SIG-M5 (cell line): ENCODE measurements at places on chromosomes 7 and 10.

DNA sequence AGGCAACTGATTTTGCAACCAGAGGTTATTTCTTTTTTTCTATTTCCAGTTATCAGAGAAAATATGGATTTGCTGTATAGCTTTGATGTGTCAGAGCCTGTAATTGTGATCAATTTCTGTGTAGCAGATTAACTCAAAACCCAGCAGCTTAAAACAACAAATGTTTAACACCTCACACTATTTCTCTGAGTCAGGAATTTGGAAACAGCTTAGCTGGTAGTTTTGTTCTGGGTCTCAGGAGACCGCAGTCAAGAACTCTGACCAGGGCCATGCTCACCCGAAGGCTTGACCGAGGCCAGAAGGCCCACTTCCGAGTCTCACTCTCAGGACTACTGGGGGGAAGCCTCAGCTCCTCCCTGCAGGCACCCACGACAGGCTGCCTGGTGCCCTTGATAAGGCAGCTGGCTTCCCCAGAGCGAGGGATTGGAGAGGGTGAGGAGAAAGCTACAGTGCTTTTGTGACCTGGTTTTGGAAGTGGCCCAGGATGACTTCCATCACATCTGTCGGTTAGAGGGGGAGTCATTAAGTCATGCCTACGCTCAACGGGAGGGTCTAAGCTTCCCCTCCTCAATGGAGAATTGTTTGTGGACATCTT is 105.7 kb upstream of the SHH start:
- no peak for DNase-seq

DNA sequence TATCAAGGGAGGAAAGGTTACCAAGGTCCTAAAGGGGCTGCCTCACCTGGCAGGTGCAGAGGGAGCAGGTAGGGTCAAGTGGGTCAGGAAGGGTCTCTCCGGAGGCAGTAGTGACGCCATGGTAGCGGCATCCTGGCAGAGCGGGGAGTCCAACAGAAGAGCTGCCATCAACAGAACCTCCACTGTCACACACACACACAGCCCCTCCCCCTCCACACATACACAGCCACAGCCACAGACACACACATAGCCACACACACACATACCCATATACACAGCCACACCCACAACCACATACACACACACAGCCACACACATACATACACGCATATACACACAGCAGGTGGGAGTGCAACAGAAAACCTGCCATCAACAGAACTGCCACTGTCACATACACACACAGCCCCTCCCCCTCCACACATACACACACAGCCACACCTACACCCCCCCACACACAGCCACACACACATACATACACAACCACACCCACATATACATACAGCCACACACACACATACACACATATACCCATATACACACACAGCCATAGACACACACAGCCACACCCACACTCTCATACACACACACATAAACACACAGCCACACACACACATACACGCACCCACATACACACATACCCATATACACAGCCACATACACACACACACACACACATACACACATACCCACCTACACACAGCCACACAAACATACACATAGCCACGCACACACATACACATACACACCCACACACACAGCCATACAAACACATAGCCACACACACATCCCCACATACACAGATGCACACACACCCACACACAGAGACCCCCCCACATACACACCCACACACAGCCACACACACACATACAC is 23.1 kb downstream of the KCP start:
- DNase-seq: no peak

GRCh38 chr10:22339761-22340328 is 5.5 kb upstream of the SPAG6 start:
- no peak for DNase-seq

GRCh38 chr7:27897001-27897400 is 157.0 kb downstream of the TAX1BP1 start:
- DNase-seq: no peak

DNA sequence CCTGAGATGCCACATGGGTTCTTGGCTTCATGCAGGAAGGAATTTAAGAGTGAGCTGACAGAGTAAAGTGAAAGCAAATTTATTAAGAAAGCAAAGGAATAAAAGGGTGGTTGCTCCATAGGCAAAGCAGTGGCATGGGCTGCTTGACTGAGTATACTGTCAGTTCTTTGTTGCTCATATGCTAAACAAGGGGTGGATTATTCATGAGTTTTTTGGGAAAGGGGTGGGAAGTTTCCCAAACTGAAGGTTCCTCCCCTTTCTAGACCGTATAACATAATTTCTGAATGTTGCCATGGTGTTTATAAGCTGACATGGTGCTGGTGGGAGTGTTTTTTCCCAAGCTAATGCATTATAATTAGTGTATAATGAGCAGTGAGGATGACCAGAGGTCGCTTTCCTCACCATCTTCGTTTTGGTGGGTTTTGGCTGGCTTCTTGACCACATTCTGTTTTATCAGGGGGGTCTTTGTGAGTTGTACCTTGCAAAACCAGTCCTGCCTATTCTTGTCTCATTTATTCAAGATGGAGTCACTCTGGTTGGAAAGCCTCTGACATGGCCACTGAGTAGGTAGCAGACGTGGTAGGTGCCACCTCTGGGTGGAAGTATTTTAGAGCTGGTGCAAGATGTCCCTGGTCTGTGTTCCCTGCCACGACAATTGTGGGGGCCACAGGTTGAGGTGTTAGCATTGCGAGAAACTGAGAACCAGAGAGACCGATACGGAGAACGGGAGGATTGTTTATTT is 107.5 kb upstream of the SDK1 start:
- no peak for DNase-seq

- no peak for DNase-seq
These were observed 286.2 kb upstream of the VWC2 start for GRCh38 chr7:49486974-49487829.

- no peak for DNase-seq
These were observed 19.7 kb downstream of the SMURF1 start for GRCh38 chr7:99124236-99124635.

DNA sequence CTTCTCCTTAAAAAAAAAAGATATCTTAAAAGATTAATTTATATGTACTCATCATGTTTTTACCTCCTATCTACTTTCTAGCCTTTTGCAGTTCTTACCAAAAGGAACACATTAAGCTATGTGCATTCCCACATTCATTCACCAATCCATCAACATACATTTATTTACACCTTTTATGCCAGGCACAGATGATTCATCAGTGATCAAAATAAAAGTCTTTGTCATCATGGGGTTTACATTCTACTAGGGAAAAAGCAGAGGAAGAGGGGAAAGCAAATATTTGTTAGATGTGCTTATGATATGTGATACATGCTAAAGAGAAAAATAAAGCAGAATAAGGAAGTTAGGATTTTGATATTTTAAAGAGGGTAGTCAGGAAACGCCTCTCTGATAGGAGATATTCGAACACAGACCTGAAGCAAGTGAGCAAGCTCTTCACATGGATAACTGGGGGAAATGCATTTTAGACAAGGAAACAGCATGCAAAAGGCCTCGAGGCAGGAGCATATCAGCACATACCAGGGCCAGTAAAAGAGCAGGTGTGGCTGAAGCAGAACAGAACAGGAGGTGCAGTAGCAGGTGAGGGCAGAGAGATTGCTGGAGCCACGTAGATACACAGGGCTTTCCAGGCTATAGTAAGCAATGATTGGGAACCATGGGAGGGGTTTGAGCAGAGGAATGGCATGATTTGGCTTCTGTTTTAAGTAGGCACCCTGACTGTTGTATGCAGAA is 67.4 kb downstream of the REEP3 start:
- no peak for DNase-seq

- no peak for DNase-seq
These were observed 141.2 kb downstream of the LYZL1 start for GRCh38 chr10:29430101-29430500.

DNA sequence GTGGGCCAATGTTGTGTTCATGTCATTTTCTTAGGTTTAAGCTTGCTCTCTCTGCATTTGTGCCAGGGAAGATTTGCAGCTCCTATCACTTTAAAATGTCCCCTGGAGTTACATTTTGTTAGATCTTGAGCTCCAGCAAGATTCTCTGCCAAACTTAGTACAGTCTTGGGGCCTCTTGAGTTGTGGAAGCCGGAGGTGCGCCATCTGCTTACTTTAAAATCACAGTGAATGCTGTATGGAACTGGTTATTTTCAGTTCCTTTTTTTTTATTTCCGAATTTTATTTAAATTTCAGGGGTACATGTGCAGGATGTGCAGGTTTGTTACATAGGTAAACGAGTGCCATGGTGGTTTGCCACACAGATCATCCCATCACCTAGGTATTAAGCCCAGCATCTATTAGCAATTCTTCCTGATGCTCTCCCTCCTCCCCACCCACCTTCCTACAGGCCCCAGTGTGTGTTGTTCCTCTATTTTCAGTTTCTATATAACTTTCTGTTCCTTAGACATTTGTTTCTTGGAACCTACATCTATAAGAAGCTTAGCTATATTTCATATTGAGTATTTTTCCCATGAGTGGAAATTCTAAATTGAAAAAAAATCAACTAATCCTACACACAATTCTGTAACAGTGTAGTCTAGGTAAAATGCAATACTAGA is 114.4 kb upstream of the CREB5 start:
- no peak for DNase-seq

GRCh38 chr7:79347351-79347750 is 106.1 kb downstream of the MAGI2 start:
- no peak for DNase-seq

GRCh38 chr7:26081638-26082037 is 70.4 kb upstream of the NFE2L3 start:
- no peak for DNase-seq

DNA sequence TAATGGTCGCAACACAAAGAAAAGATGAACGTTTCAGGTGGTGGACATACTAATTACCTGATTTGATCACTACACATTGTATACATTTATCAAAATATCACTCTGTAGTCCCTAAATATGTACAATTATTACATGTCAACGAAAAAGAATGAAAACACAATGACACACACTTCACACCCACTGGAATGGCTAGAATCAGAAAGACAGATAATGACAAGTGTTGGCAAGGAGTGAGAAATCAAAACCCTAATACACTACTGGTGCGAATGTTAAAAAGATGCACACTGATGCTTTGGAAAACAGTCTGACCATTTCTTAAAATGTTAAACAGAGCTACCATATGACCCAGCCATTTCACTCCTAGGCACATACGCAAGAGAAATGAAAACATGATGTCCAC is 2.3 kb downstream of the COA1 start:
- DNase-seq: no peak

GRCh38 chr7:139691253-139691781 is 86.5 kb downstream of the HIPK2 start:
- no peak for DNase-seq

DNA sequence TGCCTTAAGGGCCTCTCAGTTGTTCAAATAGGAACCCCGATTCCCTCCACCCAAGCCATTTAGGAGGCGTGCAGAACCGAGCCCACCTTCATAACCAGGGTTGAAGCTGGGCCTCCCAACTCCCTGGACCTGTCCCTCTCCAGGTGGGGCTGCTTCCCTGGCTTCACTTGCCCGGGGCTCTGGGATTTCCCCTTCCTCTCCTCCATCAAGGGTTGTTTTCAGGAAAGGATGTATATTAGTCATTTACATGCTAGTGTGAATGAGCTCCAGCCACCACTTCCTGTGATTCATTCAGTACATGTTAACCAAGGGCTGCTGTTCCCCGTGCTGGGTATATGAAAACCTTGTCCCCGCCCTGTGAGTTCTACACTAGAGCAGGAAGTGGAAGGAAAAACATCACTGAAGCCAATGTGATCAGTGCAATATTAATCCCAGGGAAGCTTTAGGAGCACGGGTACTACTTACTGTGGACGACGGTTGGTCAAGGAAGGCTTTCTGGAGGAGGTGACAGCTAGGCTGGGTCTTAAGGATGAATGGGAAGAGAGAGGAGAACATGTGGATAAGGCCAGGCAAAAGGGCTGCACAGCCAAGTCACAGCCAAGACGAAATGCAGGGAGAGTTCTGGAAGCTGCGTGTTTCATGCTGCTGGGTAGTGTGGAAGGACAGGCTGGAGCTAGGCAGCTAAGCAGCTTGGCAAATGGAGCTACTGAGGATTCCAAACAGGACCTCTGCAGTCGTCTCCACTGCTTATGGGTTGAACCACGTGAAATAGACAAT is 150.1 kb upstream of the SHH start:
- DNase-seq: no peak

DNA sequence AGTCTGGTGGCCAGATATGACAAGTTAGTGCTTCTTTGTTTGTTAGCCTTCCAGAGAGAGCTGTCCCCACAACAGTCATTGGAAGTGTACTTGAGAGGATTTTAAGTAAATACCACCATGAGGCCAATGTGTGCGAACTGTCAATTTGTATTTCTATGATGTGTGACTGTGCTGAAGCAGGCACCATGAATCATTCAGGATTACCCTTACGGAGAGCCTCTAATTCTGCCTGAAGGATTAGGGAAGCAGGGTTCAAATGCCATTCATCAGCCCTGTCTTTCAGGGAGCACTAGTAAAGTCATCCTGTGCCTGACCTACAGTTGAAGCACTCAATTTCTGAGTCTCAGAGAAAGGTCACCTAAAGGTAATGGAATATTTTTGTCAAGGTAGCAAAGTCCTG is 109.3 kb downstream of the GATA3 start:
- DNase-seq: no peak

GRCh38 chr7:134710854-134711624 is 64.4 kb downstream of the BPGM start:
- DNase-seq: no peak

GRCh38 chr10:5977471-5978229 is at the start of gene IL15RA:
Gene IL15RA (minus strand): TSS chr10:5977543. CDS start chr10:5977492, 51 bp downstream.
- no peak for DNase-seq

DNA sequence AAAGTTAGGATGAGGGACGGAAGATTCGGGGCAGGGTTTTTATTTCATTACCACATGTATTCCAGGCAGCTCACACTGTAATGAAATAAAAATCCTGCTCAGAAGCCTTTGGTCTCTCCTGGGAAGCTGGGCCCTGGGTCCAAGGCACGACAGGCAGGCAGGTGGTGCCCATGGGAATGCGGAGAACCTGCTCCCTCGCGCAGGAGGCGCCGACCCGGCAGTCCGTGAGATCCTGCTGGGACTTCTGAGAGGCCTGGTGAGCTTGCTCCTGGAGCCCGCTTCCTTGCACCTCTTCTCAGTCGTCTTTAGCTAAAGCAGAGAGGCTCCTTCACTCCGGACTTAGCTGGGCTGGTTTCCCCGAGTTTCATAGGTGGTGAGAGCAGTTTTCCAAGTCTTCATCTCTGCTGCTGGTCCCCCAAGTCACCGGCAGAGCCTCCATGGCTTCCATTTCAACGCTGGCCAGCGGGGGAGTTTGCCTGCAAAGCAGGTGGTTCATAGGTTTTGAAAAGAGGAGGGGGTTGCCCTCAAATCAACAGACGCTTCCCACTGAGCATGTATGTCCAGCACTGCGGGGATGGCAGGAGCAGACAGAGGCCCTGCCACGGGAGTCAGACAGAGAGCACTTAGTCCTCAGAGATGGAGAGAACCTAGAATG is 24.5 kb downstream of the IL15RA start:
- no peak for DNase-seq

GRCh38 chr10:9043466-9043865 is 989.0 kb downstream of the GATA3 start:
- DNase-seq: no peak
